ENCODE measurements at places on chromosomes 4 and X.

DNA sequence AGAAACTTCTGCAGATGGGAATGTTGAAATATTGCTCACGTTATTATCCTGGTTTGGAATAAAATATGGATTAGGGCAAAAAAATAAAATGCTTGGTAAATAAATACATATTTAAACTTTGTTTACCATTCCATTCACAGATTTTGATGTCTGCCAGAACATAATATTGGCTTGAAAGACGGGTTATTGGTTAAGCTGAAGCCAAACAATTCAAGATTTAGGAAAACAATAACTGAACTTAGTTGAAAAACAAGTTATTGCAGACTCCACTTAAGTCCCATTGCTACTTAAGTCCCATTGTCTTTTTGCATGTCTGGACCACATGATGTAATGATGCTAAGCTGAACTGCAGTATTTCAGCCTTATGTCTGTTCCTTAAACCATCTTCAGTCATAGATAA lies 722.5 kb downstream of the FAT4 start:
- DNase-seq, result no peak

GRCh38 chr4:121156822-121157769 lies 7.0 kb downstream of the TNIP3 start:
- peak; percentile 17 for DNase-seq

GRCh38 chr4:24002330-24002966 lies 112.6 kb upstream of the PPARGC1A start:
- DNase-seq, result no peak

GRCh38 chr4:124854968-124855367 lies 142.4 kb upstream of the ANKRD50 start:
- no peak for DNase-seq

DNA sequence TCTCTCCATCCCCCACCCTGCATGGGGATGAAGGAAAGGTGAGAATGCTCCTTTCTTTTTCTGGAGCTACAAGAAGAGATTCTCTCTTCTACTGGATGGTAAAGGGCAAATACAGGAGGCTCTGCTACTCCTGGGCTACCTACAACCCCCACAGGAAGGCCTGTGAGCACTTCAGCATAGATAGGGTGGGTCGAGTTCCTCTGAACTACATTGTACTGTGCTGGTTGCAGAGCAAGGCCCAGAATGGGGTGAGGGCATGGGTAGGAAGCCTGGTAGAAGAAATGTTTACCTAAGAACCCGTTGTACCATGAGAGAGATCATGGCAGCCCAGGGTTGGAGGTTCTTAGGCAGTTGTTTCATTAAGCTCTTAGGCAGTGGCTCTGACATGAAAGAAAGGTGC lies 510.4 kb downstream of the MID1IP1 start:
- DNase-seq, result no peak

- no peak for DNase-seq
These were observed 41.8 kb upstream of the RLIM start for GRCh38 chrX:74656079-74656745.

DNA sequence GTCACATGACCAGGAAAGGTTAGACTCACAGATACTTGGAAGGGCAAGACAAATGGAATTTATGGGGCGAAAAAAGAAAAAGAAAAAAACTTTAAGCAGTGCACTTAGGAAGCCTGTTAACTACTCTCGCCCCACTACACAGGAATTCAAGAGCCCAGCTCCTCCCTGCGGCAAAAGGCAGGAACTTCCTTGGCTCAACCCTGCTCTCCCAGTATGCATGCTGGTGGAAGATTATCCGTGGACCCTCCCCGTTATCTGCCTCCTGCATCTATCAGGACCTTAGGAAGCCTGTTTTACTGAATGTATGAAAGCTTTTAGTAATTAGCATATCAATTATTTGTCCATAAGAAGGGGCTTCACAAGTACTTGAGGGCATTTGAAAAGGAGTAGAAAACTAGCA lies 40.1 kb upstream of the RPA4 start:
- no peak for DNase-seq

DNA sequence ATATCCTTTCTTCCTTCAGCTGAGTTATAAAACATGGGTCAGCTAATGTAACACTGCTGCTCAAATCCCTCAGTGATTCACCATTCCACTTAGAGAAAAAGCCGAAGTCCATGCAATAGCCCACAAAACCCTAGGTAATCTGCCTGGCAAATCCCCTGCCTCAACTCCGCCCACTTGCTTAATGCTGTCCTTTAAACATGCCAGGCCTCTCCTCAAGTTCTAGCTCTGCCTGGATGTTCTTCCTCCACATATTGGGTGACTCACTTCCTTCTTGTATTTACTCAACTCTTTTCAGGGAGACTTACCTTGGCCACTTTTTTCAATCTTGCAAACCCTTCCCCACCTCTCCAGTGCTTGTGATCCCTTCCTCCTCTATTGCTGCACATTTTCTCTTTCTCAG lies 89.8 kb downstream of the EMCN start:
- no peak for DNase-seq

GRCh38 chrX:14948691-14949090 lies 75.5 kb downstream of the MOSPD2 start:
- no peak for DNase-seq

DNA sequence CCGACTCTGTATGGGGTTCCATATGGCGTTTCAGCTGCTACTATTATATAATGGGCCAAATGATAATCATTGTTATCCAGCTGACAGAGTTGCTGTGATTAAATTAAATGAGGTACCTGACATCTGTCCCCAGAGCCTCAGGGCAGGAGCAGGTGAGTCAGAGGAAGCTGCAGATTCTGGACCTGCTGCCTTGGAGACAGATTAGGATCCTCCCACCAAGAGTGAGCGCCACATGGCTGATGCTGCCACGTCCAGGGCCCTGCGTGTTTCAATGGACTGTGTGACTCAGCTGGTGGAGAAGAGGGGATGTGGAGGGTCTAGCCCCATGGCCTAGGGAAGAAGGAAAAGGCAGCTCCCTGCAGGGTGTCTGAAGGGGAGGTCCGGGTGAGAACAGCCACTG lies 28.3 kb upstream of the UXT start:
- no peak for DNase-seq

- DNase-seq, result no peak
These were observed 223.5 kb upstream of the FAM241A start for GRCh38 chr4:111921714-111922113.

DNA sequence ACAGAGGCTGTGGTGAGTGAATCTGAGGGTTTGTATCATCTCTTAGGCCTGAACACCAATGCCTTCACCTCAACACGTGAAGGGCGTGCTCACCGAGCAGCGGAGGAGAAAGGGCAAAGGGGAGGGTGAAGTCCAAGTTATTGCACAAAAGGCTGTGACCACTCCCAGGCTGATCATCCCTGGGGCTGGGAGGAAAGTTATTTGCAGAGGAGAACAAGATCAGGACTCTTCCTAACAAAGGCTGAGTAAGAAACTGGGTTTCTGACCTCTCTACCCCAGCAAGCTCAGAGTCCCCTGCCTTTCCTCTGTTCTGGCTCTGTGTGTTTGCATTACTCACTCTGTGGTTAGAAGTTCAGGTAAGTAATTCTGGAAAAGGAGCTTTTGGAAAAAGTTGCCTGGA lies 366.3 kb upstream of the CXorf51A start:
- no peak for DNase-seq

DNA sequence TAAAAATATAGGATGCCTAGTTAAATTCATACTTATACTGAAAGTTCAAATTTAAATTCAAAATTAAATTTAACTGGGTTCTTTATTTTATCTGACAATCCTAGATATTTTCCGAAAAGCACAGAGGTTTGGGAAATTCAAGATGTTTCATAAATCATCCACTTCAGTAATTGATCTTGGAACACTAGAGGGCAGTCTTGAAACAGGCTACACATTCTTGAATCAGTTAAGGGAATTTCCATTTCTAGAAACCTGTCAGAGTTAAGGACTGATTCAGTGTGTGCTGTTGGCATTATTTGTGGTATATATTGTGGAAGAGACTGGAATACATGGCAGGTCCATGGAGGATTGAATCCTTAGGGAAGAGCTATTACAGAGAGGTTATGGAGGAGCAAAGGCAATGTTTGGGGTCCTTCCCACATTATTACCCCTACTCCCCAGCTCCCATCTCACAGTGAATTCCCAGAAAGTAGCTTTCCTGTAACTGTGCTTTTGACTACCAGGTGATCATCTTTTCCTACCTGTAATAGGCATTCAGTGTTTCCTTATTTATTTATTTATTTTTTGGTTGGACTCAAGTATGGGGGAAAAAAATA lies 92.9 kb downstream of the EGF start:
- DNase-seq, result no peak

GRCh38 chr4:40228497-40229365 lies 31.9 kb downstream of the RHOH start:
- no peak for DNase-seq

GRCh38 chr4:25154594-25155265 lies 5.5 kb downstream of the SEPSECS start:
- DNase-seq, result no peak

DNA sequence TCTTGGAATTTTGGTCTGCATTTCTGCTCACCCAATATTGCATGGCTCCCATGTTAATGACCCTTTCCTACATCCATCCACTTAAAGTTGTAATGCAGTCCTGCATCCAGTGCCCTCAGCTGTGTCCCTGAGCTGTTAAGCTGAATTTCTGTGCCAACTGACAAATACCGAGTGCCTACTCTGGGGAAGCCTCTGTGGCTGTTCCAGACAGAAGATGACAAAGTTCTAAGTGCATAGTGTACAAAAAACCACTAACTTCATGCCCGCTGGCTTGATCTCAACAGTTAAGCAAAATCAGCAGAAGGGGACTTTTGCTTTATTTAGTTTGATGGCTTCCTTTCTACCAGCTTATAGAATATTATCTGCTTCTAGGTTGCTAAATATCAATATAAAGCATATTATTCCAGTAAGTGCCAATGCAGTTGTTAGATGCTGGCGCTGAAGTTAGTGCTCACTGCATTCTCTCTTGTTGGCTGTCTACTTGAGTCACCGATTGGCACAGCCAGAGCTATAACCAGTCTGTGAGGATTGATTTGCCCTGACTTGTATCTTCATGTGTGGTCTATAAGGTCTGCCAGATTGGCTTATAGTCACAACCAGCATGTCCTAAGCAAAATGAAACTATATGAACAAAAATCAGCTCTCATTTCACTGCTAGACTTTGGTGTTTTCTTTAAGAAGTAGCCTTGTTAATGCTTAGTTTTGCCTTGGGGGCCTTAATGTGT lies 98.9 kb downstream of the KLHL8 start:
- no peak for DNase-seq

DNA sequence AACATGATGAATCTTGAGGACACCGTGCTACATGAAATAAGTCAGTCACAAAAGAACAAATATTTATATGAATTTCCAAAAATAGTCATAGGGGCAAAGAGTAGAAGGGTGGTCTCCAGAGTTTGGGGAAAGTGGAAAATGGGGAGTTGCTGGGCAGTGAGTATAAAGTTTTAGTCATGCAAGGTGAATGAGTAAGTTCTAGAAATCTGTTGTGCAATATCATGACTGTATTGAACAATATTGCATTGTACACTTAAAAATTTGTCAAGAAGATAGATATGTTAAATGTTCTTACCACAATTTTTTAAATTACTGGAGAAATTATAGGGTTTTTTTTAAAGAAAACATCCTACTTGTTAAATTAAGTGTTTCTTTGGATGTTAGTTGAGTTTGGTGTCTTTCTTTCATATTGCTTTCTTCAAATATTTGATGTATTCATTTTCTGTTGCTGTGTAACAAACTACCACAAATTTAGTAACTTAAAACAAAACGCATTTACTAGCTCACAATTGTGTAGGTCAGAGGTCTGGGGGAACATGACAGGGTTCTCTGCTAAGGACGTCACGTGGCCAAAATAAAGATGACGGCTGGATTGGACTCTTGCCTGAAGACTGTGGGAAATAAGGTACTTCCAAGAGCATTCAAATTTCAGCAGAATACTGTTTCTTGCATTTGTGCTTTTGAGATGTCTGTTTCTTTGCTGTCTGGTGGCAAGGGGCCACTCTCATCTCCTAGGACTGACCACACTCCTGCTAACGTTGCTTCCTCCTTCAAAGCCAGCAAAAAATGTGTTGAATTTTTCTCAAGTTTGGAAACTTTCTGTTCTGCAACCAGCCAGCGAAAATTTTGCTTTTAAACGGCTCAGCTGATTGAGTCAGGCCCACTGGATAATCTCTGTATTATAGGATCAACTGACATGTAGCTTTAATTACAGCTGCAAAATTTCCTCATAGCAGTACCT lies 76.7 kb downstream of the CPEB2 start:
- DNase-seq, result no peak

GRCh38 chrX:118990512-118991227 lies 16.3 kb downstream of the LONRF3 start:
- no peak for DNase-seq

DNA sequence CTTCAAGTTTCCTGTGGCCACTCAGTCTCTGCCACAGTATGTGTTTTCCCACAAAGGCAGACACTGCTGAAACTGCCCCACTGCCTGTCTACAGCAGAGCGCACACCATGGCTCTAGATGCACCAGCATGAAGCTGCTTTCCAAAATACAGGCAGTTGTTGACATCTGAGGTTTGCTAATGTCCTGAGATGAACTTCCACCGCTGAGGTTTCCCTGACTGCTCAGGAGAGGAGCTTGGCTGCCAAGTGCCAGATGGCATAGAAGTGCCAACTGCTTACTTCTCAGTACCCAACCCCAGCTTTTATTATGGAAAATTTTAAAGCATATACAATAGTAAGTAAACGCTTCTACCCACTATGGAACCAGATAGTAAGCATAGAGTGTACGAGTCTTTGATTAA lies 61.0 kb upstream of the EXOC1L start:
- no peak for DNase-seq

DNA sequence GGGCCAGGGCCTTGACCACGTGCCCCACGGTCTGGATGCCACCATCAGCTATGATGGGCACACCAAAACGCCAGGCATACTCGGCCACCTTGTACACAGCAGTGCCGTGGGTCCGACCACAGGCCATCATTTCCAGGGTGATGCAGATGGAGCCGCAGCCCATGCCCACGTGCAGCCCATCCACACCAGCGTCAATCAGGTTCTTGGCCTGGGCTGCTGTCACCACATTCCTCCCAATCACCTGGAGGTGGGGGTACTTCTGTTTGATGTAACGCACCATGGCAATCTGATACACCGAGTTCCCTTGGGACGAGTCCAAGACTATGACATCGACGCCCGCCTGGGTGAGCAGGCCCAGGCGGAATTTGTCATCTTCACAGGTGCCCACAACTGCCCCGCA lies 221.2 kb upstream of the ATP6AP2 start:
- DNase-seq, result no peak

- no peak for DNase-seq
These were observed 208.6 kb upstream of the SFRP2 start for GRCh38 chr4:153997516-153997915.

DNA sequence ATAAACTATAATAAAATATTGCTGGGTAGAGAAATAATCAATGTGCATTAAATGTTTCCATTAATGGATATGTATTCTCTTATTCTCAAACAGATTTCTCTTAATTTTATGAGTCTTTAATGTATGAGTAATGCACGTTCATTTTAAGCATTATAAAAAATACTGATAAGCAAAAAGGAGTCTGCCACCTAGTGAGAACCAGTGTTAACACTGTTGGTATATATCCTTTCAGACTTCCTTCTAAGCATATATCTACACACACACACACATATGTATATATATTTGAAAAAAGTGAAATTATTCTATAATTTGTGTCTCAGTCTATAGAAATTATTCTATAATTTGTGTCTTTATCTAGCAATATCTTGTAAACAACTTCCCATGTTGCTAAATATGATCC lies 49.9 kb upstream of the MTMR1 start:
- no peak for DNase-seq

- DNase-seq, result no peak
These were observed 1.0 kb downstream of the UBL4A start for GRCh38 chrX:154485150-154486051.
